Fibroblast of skin of left quadriceps (primary cell): ENCODE measurements at places on chromosomes 12 and 14.

DNA sequence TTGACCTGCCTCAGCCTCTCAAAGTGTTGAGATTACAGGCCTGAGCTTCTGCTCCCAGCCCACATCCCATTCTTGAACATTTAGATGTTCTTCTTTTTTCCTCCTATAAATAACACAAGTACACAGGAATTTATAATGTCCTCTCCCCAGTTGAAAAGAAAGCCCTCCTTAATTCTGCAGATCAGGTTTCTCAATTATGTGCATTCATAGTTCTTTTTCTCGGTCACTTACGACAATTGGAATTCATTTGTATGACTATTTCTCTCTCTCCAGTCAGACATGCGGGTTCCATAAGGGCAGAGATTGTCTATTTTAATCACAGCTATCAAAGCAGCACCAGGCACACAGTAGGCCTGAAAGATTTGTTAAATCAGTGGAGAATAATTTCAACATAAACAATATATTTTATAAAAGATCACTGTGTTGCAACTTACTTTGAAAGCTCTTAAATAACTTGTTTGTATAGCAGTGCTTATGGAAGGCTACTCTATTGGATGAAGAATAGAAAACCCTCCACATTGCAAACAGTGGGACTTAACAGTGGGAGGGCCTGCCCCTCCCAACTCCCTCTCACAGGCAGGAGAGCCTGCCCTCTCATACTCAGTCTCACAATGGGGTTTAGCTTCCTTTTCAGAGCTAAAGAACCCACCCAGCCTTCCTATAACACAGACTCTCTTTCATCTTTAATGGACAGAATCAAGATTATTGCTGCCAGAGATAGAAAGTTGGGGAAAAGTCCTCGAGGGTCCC, 84.1 kb upstream of the TRAF3 start:
- no peak for DNase-seq

- no peak for DNase-seq
Measured at GRCh38 chr14:36281309-36281708, 39.1 kb downstream of the MBIP start.

GRCh38 chr12:53276511-53276910, 8.4 kb downstream of the ESPL1 start:
- DNase-seq: no peak

GRCh38 chr12:41552588-41552987, 364.5 kb downstream of the PDZRN4 start:
- peak; percentile 3 for DNase-seq

DNA sequence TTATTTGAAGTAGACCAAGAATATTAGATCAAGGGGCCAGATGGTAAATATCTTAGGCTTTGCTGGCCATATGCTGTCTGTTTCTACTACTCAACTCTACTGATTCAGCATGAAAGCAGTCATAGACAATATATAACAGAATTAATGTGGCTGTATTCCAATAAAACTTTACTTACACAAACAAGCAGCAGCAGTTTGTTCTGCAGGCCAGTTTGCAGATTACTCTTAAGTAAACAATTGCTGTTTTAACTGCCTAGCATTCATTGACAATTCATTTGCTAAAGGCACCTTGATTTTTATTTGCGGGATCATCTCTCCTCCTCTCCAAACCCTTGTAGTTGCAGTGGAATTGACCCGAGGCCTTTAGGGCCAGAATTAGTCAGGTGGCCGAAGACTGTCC, 94.1 kb upstream of the GARIN6 start:
- DNase-seq: no peak

GRCh38 chr12:119672194-119672593, 4.3 kb downstream of the PRKAB1 start:
- no peak for DNase-seq

- DNase-seq: no peak
Measured at GRCh38 chr12:46450279-46450748, 77.7 kb upstream of the SLC38A2 start.

- no peak for DNase-seq
Measured at GRCh38 chr12:93783832-93784231, 106.7 kb downstream of the CRADD start.

- no peak for DNase-seq
Measured at GRCh38 chr12:96669786-96670185, 180.4 kb downstream of the CFAP54 start.

DNA sequence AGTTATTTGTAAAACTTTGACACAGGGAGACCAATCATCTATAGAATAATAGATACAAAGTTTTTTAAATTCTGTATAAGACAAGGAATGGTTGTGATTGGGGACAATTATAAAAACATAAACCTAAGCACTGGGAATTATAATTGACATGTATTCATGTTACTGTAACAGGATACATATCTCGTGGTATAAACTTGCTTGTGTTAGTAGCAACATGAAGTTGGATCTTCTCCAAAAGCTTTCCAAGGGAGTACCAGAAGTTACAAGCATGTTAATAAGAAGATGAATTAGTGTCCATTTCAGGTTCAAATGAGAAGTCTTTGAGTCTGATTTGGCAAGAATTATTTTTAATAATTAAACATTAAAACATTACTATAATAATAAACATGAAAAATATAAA, 42.2 kb downstream of the CDKL1 start:
- DNase-seq: no peak

DNA sequence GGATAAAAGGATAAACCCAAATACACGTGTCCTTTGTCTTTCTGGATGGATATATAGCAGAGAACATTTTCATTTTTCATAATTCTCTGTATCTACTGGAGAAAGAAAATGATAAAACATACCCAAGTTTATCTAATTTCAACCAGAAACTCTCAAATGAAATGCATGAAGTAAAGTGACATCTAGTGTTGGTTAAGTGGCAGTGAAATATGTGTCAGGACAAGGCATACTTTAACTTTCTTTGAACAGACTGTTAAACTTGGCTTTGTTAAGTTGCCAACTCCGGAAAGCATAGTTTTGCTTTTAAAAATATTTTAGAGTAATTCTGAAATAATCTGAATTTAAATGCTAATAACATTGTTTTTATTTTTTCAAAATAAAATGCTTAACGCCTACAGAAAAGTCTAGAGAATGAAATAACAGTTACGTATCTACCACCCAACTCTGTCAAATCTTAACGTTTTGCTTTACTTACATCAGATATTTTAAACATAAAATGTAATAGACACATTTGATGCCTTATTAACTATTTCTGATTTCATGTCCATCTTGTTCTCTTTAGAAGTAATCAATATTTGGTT, 25.2 kb upstream of the NTN4 start:
- DNase-seq: no peak

DNA sequence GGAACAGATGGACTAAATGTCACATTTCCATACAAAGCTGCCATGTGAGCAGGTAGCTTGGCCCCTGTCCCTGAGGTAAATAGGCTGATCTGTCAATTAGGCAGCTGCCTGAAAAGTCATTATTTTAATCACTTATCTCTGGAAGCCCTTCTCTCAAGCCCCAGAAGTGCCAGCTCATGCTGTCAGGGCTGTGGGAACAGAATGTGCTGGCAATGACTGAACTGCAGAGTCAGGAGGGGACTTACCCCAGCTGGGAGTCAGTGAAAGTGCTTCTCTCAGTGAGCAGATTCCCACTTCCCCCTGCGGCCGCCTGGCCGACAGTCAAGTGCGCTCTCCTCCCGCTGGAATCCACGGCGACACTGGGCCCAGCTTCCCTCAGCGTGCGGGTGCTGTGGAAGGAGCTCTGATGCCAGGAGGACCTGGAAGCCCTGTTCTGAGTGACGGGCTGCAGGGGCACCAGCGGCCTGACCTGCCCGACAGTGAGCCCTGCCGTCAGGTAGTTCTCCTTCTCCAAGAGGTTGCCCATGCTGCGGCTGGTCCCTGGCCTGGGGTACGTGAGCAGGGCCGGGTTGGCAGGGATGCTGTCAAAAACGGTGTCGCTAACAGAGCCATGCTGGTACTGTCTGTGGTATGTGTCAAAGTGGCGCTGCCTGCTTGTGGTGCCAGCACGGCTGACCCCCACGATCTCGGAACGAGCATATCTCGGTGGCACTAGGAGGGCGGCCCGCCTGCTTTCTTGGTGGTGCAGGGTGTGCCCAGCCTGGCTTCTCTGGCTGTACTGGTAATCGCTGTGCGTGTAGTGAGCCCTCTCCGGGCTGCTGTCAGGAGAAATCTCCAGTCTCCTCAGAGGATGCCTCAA, 18.7 kb downstream of the PKP2 start:
- no peak for DNase-seq

DNA sequence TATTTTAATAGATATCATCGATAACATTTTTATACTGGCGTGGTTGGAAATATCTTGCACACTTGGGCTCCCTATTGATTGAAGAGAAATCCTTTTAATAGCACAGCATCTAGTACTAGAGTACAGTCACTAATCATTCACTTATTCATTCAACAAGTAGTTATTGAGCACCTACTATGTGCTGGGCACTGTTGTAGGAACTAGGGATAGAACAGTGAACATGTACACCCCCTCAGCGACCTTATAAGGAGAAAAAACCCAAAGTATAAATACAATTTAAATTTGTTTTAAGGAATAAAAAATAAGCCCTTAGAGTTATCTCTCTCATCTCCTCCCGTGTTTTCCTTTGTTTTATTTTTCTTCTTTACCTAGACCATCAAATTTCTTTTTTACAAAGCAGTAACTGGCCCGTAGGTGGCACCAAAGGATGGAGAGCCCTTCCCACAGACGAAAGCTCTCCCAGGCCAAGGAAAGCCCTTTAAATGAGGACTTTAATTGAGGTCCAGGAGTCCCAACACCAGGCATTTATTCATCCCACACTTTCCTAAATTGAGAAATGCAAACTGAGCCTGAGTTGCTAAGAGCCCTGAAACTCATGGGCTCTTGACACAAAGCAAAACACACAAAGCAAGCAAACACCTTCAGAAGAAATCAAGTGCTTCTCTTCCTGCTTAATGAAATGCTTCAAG, 29.0 kb downstream of the PEBP1 start:
- DNase-seq: no peak

DNA sequence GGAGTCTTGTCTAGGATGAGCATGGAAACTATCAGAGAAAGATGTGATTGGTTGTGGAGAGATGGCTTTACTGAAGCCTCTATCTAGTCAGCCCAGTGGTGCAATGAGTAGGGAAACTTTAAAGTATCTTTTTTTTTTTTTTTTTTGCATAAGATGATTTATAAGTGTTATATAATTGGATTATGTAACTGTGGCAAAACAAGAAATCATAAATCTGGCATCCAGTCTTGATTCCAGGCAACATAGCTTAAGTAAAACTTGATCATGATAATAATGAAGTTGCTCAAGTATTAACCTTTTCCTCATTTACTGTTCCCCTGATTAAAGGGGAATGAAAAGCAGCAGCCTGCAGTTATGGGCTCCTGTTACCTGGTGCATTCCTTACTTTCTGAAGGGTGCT, 538.0 kb upstream of the ATP2B1 start:
- no peak for DNase-seq

DNA sequence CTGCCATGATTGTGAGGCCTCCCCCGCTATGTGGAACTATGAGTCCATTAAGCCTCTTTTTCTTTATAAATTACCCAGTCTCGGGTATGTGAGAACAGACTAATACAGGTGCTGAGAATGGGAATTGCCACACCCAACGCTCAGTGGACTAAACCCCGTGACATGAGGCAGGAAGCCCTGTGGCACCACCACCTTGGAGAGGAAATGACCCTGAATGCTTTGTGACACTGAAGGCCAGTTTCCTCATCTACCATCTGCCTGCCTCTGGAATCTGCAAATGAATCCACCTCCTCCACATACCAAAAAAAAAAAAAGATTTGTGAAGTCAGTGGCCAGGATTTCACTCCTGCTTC, 41.6 kb downstream of the NT5DC3 start:
- no peak for DNase-seq

DNA sequence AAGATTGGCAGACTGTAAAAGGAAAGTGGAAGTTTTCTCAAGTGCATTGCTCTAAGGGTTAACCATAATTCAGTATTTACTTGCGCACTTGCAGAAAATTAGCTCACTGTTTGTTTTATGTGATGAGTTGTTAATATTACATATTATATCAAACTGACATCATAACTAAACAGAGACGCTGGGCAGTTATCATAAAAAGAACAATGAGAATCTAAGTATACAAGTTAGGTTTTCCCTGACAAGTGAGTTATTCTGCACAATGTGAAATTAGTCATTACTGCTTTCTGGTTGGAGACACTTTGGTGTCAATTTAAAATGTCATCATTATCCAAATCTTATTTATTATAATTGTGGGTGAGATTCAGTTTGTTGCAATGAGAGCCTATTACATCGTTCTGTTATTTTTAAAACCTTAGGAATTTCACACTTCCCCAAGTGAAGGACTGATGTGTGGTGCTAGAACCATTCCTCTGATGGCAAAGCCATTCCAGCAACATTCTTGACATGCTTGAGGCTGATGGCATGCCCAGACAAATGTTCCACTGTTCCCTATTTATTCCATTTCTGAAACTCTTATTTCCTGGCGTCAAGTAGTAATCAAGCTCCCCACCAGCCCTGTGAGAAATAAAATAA, 90.1 kb upstream of the FLRT2 start:
- peak; percentile 46 for DNase-seq

- no peak for DNase-seq
Measured at GRCh38 chr14:96077983-96078624, 38.9 kb downstream of the C14orf132 start.
